Effector CD4-positive, alpha-beta T cell (primary cell): ENCODE measurements at places on chromosomes 7 and 10.

DNA sequence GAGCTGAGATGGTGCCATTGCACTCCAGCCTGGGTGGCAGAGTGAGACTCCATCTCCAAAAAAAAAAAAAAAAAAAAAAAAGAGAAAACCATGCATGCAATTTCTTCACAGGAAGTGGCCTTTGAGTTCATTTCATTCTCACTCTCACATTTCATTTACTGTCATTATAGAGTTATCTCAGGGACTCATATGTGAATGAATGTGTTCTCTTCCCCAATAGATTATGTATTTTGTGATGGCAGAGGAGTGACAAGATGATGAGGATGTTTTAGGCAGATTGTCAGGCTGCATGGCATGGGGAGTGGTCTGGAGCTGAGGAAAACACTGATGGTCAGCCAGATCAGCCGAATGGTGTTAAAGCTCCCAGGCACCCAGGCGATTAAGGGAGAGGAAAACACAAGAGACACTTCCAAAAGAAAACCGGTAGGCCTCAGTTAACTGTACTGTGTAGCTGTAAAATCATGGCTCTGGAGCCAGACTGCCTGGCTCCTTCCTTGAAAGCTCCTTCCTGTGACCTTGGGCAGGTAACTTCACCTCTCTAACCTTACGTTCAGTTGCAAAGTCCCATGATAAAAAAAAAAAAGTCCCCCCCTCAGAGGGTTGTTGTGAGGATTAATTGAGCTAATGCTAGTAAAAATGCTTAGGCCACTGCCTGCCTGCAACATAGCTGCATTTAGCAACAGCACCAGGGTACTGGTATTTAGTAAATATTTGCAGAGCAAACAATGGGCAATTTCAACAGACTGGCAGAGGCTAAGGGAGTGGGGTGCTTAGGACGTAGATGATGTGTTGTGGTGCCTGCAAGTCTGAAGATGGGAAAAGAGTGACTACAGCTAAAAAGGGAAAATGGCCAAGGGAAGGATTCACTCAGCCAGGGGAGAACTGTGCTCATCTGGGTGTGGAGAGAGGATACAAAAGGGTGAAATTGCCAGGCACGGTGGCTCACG is 6.9 kb downstream of the FRAT2 start:
- DNase-seq = no peak

DNA sequence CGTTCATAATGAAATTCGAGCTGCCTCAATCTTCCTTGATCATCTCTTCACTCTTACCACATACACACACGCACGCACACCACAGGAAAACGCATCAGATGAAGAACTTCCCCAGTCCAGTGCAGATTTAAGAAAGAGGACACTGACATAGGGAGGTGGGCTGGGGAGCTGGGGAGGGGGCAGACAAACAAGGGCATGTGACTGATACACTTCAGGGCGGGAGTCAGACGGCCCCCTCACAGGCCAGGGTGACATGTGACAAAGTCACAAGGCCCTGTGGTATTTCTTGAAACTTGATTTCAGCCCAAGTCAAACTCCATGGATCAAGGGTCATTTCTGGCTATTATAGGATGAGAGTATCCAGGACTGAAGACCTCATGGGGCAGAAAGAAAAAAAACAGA is 82.6 kb downstream of the KCNMA1 start:
- no peak for DNase-seq

DNA sequence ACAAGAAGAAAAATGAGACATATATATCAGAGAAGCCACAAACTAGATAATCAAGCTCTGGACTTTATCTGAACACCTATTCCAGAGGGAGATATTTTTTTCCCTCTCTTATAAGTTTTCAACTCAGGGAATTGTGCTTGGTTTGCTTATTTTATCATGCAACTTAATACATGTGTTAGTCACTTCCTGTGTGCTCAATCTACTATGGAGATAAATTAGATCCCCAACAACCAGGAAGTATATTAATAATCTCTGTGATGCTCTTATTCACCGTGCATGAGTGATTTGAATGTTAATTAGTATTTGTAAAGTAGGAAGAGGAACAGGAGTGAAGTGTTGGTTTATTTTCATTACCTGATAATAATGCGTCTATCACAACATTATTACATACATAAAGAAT is 38.8 kb upstream of the ZNF365 start:
- no peak for DNase-seq

- DNase-seq = no peak
These were observed 86.7 kb downstream of the LYZL2 start for GRCh38 chr10:30542895-30543288.

DNA sequence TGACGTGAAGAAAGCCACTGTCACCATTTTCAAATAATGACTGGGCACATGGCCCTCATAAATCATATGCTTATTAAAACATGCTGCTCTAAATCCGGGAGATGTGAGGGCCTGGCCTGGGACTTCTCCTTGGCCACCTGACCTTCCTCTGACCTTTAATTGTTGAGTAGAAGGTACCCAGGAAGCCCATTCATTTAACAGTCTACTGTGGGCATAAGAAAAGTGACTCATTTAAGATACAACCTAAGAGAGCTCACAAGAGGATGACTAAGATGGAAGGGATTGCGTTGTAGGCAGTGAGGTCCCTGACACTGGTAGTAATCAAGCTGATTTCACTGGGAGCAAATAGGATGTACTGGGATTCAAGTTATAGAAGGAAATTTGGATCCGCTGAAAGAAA is 203.4 kb upstream of the GPR26 start:
- no peak for DNase-seq

DNA sequence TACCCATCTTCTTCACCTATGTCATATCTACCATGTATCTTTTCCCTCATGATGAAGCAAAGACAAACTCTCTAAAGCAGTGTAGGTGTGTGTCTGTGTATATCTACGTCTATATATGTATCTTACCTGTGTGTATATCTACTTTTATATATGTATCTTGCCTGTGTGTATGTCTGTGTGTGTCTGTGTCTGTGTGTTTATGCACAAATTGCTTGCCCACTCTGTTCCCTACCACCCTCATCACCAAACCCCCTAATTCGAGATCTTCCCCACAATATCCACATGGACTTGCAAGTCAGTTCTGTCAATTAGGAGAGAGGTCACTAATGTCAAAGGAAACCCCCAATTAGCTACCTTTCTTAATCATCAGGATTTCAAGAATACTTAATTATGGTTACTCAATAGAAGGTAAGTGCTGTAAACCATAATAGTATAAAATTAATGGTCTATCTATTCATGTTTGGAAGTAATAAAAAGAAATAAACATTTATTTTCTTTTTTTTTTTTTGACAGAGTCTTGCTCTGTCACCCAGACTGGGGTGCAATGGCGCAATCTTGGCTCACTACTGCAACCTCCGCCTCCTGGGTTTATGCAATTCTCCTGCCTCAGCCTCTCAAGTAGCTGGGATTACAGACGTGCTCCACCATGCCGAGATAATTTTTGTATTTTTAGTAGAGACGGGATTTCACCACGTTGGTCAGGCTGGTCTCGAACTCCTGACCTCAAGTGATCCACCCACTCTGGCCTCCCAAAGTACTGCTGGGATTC is 43.6 kb downstream of the ANKRD61 start:
- no peak for DNase-seq

DNA sequence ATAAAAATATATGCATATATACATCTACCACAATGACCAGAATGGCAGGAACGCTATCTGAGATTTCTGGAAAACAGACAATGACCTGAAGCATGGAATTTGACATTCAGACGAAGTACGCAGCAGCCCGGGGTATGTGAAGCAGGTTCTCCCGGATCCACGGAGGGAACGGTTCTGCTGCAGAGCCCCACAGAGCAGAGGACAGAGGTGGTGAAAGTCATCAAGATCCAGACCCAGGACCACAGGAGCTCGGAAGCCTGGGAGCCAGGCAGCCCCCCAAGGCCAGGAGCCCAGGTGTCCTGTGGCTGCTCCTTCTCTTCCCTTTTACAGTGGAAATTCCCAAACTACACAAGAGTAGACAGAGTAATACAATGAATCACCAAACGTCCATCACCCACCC is 42.1 kb upstream of the DNAAF5 start:
- no peak for DNase-seq

GRCh38 chr10:132953428-132953827 is 11.1 kb upstream of the CFAP46 start:
- no peak for DNase-seq

DNA sequence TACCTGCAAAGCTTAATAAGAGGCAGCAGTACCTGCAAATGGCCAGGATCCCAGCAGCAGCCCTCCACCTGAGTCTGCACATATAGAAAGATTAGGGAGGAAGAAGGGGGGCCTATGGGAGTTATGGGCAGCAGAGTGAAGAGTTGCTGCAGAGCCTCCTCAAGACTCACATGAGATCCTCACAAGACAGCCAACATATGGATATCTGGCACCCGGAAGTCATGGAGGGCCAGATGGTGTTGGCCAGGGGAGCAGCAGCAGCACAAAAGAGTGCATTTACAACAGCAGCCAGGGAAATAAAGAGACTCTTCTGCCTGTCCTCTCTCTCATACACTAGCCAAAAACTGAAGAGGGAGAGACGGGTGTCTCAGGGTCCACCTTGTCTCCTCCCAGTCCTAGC is 4.0 kb upstream of the TAS2R40 start:
- no peak for DNase-seq

DNA sequence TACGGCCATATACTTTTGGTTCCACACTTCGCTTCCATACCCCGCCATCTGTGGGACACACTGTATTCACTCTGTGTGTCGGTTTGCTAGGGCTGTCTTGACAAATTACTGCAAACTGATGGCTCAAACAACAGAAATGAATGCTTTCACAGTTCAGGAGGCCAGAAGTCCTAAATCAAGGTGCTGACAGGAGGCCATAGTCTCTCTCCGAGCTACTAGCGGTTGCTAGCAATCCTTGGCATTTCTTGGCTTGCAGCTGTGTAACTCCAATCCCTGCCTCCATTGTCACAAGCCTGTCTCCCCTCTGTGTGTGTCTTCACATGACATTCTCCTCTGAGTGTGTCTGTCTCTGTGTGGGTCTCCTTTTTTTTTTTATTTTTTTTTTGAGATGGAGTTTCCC is 28.9 kb upstream of the BMPR1A start:
- DNase-seq = no peak

GRCh38 chr10:130989670-130990232 is 321.8 kb downstream of the TCERG1L start:
- no peak for DNase-seq

GRCh38 chr7:111927353-111928019 is 278.7 kb downstream of the DOCK4 start:
- no peak for DNase-seq

GRCh38 chr7:101554584-101555268 is 74.4 kb downstream of the MYL10 start:
- no peak for DNase-seq
